ENCODE measurements at places on chromosomes 5 and 9.

DNA sequence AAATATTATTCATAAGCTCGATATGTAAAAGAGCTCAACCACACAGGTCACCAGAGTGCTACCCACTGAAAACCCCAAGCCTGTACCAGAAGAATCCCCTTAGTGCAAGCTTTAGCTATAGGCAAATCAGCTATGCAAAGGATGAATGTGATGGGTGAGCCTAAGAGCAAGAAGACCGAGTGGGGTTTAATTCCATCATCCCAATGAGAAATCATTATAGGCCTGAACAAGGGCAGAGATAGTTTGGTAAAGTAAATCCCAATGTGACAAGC, 21.8 kb downstream of the ELOVL7 start:
- no peak for DNase-seq

DNA sequence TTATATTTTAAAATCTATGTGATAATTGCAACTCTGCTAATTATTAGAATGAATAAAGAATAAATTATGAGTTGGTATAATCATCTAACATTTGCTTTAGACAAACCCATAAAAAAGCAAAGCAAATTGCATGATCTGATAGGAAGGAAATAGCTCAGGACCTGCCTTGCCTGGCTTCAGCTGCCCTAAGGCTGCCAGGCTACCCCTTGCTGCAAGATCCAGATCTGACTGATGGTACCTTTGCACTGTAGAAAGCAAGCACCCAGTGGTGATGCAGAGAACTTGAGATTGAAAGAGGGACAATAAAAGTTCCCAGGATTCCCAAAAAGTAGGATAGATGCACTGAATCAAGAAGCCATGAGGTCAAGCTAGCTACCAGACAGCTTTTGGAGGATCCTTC, 100.9 kb upstream of the FSTL4 start:
- DNase-seq: no peak

DNA sequence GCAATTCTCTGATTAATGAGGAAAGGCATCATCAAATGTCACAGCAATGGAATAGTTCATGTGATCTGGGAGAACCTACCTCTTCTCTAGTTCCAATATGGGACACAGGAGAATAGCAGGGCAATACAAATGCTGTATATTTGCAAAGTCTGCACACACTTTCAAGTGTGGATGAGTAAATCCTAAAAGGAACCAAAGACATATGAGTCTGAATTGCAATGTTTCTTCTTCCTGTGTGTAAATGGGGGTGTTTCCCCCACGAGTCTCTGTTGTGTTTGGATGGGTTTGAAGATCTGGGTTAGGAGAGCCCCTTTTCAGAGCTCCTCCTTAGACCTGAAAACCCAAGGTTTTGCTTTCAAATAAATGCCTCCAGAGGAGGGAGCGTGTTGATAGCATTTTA, 26.9 kb downstream of the SLC46A2 start:
- DNase-seq: no peak

GRCh38 chr5:57325678-57326397, 152.0 kb downstream of the GPBP1 start:
- no peak for DNase-seq

GRCh38 chr9:123926941-123927340, 3.0 kb downstream of the DENND1A start:
- no peak for DNase-seq

GRCh38 chr5:36623832-36624231, 17.4 kb downstream of the SLC1A3 start:
- DNase-seq: no peak

DNA sequence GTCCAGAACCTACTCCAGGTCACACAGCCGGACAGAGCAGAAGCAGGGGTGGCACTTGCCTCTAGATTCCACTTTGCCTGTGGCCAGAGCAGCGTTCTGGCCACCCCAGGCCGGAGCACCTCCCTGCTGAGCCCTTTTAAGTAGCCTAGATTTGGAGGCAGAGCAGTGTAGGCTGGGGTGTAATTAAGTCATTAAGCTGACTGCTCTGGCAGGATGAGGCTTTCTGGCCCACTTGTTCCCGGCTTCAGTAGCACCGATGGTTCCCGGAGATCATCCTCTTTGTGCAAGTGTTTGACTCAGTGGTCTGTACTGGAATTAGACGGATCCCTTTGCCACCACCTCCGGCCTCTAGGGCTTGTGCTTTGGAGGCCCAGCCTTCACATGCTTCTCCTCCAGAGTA, 281.9 kb upstream of the ANKRD55 start:
- no peak for DNase-seq

- no peak for DNase-seq
Measured at GRCh38 chr9:2809692-2810419, 34.0 kb downstream of the PUM3 start.

DNA sequence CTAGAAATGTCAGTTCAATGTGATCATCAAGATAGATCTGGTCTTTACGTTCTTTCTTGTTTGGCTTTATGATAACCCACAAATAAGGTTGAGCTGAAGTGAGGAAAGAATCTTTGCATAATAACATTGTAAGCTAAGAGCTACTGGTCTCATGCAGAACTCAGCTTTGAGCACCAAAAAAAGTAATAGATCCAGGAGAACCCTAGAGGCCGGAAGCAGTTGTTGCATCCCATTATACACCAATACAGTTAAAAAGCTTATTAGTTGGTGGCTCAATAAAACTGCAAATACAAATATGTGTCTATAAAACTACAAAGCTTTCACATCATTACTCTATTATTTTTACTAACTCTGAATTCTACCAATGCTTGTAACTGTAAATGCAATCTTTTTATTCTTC, 85.5 kb upstream of the NUDT12 start:
- no peak for DNase-seq

- DNase-seq: no peak
Measured at GRCh38 chr5:74156728-74157383, 483.7 kb downstream of the ENC1 start.

GRCh38 chr5:77251921-77252320, 41.4 kb downstream of the PDE8B start:
- no peak for DNase-seq

- DNase-seq: no peak
Measured at GRCh38 chr5:127876384-127876783, 173.2 kb downstream of the CCDC192 start.

GRCh38 chr5:14603141-14603540, 21.5 kb downstream of the OTULINL start:
- DNase-seq: no peak

GRCh38 chr9:117926031-117926658, 221.9 kb downstream of the TLR4 start:
- no peak for DNase-seq

DNA sequence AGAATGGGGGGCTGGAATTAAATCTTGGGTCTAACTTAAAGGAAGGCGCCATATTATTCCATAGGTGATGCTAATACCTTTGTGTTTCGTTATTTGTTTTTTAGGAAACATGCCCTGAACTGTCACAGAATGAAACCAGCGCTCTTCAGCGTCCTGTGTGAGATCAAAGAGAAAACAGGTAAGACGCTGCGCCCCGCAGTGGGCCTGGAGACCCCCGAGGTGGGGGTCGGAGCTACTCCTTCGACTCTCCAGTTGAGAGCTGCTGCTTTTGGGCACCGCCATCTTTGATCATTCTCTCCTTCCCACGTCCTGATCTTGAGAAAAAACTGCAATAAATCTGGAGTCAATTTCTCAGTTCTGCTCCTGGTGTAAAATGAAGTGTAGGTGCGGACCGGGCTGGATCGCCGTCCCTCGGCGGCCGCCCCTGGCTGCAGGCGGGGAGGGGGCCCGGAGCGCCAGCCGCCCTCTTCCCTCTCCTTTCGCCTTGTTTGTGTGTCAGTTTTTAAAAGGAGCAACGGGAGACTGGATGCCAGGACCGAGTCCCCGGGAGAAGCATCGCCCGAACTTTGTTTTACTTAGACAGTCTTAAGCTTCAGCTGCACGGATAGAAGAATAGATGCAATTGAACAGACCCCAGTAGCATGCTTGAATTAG, 1.4 kb downstream of the PBX3 start:
- DNase-seq: no peak

DNA sequence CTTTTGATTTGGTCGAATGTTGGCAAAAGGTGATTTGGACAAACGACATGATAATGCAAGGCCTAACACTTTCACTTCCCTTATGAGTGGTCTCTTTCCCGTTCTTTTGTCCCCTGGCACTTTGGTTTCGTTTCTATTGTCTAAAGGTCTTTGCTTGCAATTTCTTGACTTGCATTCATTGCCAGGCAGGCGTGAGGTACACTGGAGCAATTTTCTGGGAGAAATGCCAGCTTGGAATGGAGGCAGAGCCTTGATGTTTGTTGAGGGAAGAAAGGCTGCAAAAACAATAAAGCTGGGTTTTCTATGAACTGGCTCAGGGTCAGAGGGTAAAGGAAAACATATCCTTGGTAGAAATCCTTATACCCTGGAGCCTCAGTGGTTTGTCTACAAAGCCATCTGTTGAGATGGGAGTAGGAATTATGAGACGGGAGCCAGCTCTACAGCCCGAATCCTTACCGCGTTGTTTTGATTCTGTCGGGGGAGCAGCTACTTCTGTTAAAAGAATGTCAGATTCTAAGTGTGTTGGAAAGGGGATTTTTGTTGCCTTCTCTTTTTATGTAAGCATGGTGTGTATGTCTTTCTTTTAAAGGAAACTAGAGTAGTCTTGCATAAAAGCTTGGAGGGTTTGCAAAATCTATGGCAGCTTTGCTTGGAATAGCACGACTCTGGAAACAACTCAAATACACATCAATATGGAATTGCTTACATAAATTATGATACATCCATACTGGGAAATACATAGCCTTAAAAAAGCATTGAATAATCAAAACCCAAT, 158.9 kb downstream of the RMI1 start:
- no peak for DNase-seq

DNA sequence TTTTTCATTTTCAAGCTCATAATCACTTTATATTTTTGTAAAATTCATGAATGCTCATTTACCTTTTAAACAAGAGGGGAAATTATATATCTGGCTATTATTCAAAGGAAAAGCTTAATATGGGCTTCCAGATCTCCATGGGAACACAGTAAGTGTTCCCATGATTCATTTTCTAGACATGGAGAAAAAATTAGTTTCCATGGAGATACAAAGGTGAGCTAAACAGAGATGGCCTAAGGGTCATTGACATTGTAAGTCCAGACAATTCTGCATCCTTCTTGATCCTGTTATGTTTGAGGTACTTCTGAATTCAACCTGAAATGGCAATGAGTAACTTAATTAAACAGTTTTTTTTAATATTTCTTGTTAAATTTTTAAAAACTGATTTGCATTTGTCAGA, 341.4 kb upstream of the PRR16 start:
- no peak for DNase-seq

DNA sequence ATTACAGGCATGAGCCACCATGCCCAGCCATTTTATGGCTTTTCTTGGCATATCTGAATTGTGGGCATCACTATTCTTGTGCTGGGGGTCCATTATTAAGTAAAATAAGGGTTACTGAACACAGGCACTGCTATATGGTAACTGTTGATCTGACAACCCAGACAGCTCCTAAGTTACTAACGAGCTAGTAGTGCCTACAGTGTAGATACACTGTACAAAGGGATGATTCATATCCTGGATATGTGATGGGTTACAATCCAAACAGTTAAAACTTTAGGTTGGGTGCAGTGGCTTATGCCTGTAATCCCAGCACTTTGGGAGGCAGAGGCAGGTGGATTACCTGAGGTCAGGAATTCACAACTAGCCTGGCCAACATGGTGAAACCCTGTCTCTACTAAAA, 4.3 kb downstream of the CD14 start:
- DNase-seq: no peak

DNA sequence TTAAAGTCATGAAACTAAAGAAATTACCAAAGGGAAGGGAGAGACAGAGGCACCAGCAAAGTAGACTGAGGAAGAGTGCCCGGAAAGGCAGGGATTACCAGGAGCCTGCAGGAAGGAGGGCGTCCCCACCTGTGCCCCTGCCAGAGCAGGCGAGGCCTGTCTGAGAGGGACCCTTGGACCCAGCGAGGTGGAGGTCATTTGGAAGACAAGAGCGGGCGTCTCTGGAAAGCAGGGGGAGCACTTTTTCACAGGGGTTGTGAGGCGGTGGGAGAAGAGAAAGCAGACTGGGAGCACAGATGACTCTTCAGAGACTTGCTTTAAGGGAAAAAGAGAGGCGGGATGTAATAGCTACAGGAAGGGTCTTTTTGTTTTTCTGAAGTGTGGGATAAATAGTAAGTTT, 27.5 kb upstream of the SLC2A8 start:
- no peak for DNase-seq

DNA sequence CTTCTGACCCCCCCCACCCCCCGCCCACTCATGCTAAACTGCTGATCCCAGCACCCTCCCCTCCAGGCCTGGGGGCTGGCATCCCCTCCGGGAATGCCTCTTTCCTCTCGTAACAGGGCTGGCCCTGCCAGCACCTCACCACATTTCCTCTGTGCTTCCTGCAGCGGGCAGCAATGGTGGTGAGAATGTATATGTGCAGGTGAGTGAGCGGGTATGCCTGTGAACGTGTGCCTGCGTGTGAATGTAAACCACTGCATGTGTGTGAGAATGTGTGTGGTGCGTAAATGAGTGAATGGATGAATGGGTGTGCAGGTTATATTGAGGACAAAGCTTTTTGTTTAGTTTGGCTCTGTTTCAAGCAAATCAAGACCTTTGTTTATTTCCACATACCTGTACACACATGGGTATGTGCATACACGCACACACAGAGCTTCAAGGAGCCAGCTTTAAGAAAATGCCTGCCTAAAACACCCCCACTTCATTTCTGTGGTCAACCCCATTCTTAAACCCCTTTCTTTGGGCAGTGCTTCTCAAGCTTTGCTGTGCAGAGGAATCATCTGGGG, 95.7 kb upstream of the SHB start:
- no peak for DNase-seq

GRCh38 chr9:135698236-135698635, 1.0 kb downstream of the SOHLH1 start:
- DNase-seq: no peak

DNA sequence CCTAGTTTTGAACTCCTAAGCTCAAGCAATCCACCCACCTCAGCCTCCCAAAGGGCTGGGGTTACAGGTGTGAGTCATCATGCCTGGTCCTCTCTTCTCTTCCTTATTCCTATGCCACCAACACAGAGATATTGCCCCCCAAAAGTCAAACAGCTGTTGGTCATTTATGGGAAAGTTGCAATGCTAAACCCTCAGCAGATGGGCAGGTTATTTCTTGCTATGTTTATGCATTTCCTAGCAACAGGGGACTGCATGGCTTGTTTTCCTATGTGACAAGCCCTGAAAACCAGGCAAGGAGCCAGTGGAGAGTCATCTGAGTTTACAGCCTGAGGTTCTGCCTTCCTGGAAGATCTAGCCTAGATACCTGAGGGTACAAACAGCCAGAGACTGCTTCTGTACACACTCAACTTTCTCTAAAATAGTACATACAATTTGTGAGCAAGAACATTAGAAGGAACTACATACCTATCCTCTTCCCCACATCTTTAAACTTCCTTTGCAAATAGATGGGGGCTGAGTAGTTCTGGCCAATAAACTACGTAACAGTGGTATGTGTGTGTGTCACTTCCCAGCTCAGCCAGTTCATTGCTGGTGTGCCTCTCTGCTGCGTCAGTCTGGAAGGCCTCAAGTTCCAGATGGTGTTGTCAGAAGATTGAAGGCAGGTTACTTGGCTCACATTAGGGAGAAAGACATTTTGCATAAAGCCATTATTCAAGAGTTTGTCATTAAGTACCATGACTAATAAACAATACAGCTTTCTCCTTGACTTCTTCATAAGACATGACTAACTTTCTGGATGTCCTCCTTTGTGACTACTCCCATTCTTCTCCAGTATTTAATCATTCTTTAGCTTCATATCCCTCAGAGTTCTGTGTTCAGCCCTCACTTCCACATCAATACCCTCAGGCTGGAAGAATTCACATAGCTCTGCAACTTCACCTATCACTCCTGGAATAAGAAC, 65.3 kb downstream of the CSNK1A1 start:
- no peak for DNase-seq

- DNase-seq: no peak
Measured at GRCh38 chr5:112646139-112646936, 91.3 kb upstream of the APC start.
